ENCODE measurements at places on chromosomes 2 and 18. TPM values are rescaled to one million over a fixed set of nuclear protein-coding genes. Genes with fewer than 3 reads are reported as not detected.

GRCh38 chr2:152097801-152098495 is 896 bp downstream of the CACNB4 start:
- H3K4me1 ChIP-seq, result peaks cover 7% of the 10 kb centered on the region
- no peak overlapping the region for H3K4me3 ChIP-seq
- H3K27ac ChIP-seq, result peak overlapping the region; percentile 72
- no peaks in the 10 kb centered on the region for H3K36me3 ChIP-seq

DNA sequence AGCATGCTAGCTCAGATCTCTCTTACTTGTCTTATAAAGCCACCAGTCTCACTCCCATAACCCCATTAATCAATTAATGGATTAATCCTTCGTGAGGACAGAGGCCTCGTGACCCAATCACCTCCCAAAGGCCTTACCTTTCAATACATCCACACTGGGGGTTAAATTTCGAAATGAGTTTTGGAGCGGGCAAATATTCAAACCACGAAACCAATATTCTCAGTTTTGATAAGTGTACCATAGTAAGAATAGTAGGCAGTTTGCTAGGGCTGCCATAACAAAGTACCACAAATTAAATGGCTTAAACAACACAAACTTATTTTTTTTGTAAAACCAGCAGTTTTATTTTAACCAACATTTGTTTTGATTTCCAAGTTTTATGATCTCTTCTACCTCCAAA is 15.2 kb downstream of the HIBCH start:
- no peak overlapping the region for H3K4me3 ChIP-seq
- H3K36me3 ChIP-seq, result no peaks in the 10 kb centered on the region
- H3K27me3 ChIP-seq, result no peaks in the 10 kb centered on the region
- DNase-seq, result no peak

- DNase-seq, result no peak
- H3K36me3 ChIP-seq, result no peaks in the 10 kb centered on the region
- no peak overlapping the region for H3K4me3 ChIP-seq
- no peak overlapping the region for H3K27ac ChIP-seq
- H3K4me1 ChIP-seq, result no peaks in the 10 kb centered on the region
Measured at GRCh38 chr18:2840521-2840920, 6.3 kb upstream of the EMILIN2 start.

DNA sequence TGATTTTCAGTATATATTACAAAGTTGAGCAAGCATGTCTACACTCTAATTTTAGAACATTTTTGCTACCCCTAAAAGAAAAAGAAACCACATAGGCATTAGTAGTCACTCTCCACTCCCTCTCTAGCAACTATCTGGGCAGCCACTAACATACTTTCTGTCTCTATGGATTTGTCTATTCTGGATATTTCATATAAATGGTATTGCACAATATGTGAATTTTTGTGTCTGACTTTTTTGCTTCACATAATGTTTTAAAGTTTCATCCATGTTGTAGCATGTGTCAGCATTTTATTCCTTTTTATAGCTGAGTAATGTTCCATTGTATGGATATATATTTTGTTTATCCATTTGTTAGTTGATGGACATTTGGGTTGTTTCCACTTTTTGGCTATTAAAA is 232.5 kb upstream of the CTAGE1 start:
- DNase-seq, result no peak
- no peaks in the 10 kb centered on the region for H3K27me3 ChIP-seq
- no peak overlapping the region for H3K4me3 ChIP-seq
- H3K27ac ChIP-seq, result no peak overlapping the region

DNA sequence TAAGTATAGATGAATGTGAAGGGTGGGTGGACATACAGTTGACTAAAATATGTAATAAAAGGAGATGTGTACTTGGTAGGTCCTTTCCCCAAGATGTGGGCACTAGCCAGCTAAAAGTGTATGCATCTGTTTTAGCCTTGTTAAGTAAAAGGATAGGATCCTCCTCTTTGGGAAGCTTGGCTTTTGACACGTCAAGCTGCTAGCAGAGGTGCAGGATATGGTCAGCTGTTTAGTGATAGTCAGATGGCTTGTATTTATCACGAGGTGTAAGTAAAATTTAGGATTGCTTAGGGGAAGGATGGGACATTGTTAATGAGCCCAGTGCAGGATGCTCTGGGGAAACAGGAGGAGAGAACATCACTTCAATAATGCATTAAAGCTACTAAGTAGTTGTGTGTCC is 1.5 kb downstream of the MFSD6 start:
- no peaks in the 10 kb centered on the region for H3K36me3 ChIP-seq
- H3K27me3 ChIP-seq, result no peaks in the 10 kb centered on the region
- H3K4me3 ChIP-seq, result peak overlapping the region; percentile 87

GRCh38 chr2:196592331-196592910 is 47.1 kb upstream of the CCDC150 start:
- no peaks in the 10 kb centered on the region for H3K36me3 ChIP-seq
- H3K4me3 ChIP-seq, result peak overlapping the region; percentile 34
- peaks cover 10% of the 10 kb centered on the region for H3K4me1 ChIP-seq
- H3K27ac ChIP-seq, result no peak overlapping the region

DNA sequence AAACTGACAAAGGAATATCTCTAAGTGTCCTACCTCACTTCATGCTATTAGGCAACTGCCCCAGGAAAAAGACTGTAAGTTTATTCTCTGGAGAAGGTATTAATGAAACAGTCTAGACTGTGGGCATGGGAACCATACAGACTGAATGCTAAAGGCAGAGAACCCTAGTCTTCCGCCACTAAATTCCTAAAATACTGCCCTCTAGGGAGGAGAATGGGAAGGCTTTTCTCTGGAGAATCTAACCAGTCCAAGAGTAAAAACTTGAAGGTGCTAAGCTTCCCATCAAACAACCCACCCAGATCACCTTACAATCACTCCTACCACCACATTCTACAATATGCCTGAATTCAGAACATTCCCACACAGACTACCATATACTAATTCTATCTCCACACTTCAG is 3.4 kb downstream of the SRBD1 start:
- no peak overlapping the region for H3K27ac ChIP-seq
- peaks cover 9% of the 10 kb centered on the region for H3K4me1 ChIP-seq
- H3K4me3 ChIP-seq, result no peak overlapping the region
- no peaks in the 10 kb centered on the region for H3K36me3 ChIP-seq
- no peak for DNase-seq
- H3K27me3 ChIP-seq, result no peaks in the 10 kb centered on the region

DNA sequence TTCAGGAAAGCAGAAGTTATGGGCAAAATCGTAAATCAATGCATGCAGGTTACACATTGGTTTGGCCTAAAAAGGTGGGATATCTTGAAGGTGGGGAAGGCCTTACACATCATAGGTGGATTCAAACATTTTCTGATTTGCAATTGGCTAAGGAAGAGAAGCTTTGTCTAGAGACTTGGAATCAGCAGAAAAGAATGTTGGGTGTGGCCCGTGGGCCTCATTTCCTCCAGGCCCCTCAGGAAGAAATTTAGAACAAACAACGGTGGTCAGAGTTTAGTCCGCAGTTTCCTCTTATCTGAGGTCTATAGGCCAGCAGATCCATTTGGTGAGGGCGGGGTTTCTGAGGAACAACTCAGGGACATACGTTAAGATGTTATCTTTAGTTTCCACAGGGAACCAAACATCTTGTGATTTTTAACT is 50.9 kb upstream of the AFF3 start:
- no peak for DNase-seq
- H3K4me1 ChIP-seq, result no peaks in the 10 kb centered on the region
- no peak overlapping the region for H3K4me3 ChIP-seq

DNA sequence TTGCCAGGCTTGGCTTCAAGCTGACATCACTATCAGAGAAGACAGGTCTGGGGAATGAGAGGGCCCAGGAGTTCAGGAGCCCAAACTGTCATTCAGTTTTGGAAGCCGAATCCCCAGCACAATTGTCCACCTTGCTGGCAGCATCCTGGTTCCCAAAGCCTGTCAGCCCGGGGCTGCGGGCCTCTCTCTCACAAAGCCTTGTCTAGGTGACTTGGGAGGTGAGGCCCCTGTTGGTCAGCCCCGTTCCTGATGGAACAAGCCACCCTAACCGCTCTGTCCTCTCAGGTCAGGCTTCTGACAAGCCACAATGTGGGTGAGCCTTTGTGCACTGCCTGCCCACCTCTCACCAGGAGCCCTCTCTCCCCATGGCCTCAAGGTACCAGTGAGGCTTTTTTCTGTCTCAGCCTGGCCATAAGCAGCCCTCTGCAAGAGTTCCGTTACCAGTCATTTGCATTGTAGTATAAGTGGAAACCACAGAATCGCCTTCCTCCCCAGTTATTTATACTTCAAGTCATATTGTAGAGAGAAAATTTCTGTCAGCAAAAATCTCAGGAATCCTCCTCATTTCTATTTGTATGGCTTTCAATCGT is 100.6 kb downstream of the MSH2 start:
- H3K4me3 ChIP-seq, result no peak overlapping the region
- H3K36me3 ChIP-seq, result no peaks in the 10 kb centered on the region
- no peak for DNase-seq
- H3K27me3 ChIP-seq, result no peaks in the 10 kb centered on the region

GRCh38 chr2:133839677-133840076 is 271.4 kb upstream of the NCKAP5 start:
- no peak overlapping the region for H3K4me3 ChIP-seq
- H3K27me3 ChIP-seq, result no peaks in the 10 kb centered on the region
- H3K4me1 ChIP-seq, result no peaks in the 10 kb centered on the region
- H3K36me3 ChIP-seq, result no peaks in the 10 kb centered on the region

DNA sequence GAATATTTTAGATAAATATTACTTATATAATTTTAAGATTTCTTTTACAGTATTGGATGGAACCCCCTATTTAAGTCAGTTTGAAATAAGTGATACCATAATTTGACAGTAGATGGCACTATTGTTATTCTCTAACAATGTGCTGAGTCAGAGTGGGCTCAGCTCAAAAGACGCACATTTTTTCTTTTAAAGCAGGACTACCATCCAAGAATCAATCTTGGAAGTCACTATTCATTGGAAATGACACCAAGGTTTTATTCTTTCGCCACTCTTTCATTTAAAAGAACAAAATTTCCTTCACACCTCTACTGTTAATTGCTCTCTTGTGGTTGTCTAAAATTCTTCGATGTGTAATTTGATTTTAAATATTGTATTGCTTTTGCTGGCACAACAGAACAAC is 32.6 kb upstream of the SPAG16 start:
- no peak overlapping the region for H3K4me3 ChIP-seq
- no peak for DNase-seq
- no peak overlapping the region for H3K27ac ChIP-seq
- H3K27me3 ChIP-seq, result peaks cover 5% of the 10 kb centered on the region

DNA sequence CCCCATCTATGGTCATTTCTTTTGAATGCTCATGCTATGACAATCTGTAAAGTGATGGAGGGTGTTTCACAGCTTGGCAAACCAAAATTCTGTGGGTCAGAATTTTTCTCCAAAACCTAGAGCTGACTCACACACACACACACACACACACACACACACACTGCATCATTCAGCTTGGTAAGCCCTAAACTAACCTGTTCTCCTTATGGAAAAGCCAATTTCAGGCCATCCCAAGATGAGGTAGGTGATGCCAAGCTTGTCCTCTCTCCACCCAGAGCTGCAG is 45.0 kb upstream of the NRP2 start:
- no peaks in the 10 kb centered on the region for H3K4me1 ChIP-seq
- no peaks in the 10 kb centered on the region for H3K36me3 ChIP-seq
- no peak for DNase-seq
- no peaks in the 10 kb centered on the region for H3K27me3 ChIP-seq

DNA sequence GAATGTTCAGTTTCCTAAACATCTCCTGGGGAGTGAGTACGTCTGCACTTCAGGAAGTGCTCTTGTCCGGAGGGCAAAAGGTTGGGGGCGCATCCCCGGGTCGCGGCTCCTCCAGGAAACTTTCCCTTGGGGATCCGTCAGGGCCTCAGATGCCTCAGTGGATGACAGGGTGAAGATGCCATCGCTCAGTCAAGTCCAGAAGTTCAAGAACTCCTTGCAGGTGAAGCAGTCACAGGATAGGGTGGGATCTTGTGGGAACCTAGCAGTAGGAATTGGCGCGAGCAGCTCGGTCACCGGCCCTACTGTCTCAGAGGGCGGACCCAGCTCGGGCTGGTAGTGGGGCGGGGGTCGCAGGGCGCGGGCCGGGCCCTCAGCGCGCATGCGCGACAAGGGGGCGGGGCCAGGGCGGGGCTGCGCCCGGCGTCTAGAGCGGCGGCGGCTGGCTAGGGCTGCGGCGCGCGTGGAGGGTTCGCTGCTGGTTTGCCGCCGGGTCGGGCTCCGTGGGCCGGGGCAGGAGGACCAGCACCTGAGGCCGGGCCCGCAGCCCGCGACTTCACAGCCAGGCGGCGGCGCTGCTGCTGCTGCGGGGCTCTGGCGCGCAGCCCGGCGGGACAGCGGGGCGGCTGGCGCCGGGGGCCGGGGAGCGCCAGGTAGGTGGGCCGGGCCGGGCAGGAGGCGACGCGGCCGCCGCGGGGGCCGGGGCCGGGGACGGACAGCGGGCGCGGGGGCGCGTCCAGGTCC is at the start of gene INPP4A:
TSS of gene INPP4A (plus strand) at position 423 of the 741 bp plus-strand sequence. CDS start 75,191 bp downstream, outside the sequence.
- DNase-seq, result peak; percentile 75
- H3K4me1 ChIP-seq, result peaks cover 19% of the 10 kb centered on the region
- peak within 1 kb of the TSS; percentile 93 for H3K4me3 ChIP-seq
- peak within 1 kb of the TSS; percentile 92 for H3K27ac ChIP-seq
- H3K27me3 ChIP-seq, result no peaks in the 10 kb centered on the region

- no peak overlapping the region for H3K4me3 ChIP-seq
- no peaks in the 10 kb centered on the region for H3K36me3 ChIP-seq
- no peak for DNase-seq
- no peaks in the 10 kb centered on the region for H3K4me1 ChIP-seq
- H3K27ac ChIP-seq, result no peak overlapping the region
- no peaks in the 10 kb centered on the region for H3K27me3 ChIP-seq
Measured at GRCh38 chr2:199216253-199216652, 241.5 kb downstream of the SATB2 start.

Gene IGFBP2
- 253 TPM for total RNA-seq

Gene HOXD13
- not detected for total RNA-seq

Gene CRYBA2
- total RNA-seq, result 6.8 TPM

Gene PLGLB2
- 2.5 TPM for total RNA-seq

Gene CIDEA
- 1.2 TPM for total RNA-seq

Gene RUFY4
- total RNA-seq, result not detected

Gene SLC19A3
- 2.4 TPM for total RNA-seq

Gene LOXHD1
- total RNA-seq, result 0.28 TPM
